ENCODE measurements at places on chromosomes 16 and 17. TPM values are rescaled to one million over a fixed set of nuclear protein-coding genes. Genes with fewer than 3 reads are reported as not detected.

Gene CD300LB
- not detected for total RNA-seq

Gene TP53TG3
- total RNA-seq, result 0.66 TPM

Gene ASGR1
- 1.0 TPM for total RNA-seq

Gene B4GALNT2
- total RNA-seq, result 0.44 TPM

Gene INPP5K
- 24.5 TPM for total RNA-seq

Gene KPNB1
- total RNA-seq, result 313 TPM

Gene FAM20A
- not detected for total RNA-seq

Gene ADGRG3
- total RNA-seq, result 0.52 TPM

Gene KRTAP4-5
- not detected for total RNA-seq

Gene C1QTNF8
- not detected for total RNA-seq

Gene HSD11B2
- total RNA-seq, result 2.4 TPM

Gene NKD1
- 0.15 TPM for total RNA-seq

Gene NPIPA7
- total RNA-seq, result 5.4 TPM

Gene KCNG4
- not detected for total RNA-seq

Gene DNAAF1
- total RNA-seq, result 0.35 TPM

Gene AXIN1
- total RNA-seq, result 33.5 TPM

Gene OSGIN1
- total RNA-seq, result 33.8 TPM

Gene ETV4
- 57.5 TPM for total RNA-seq

Gene DPEP3
- total RNA-seq, result not detected

Gene TMC5
- total RNA-seq, result 7.3 TPM

Gene TTLL6
- total RNA-seq, result 0.60 TPM

Gene TBC1D3L
- 10.4 TPM for total RNA-seq

Gene PRSS33
- not detected for total RNA-seq

Gene CCL15
- not detected for total RNA-seq

Gene PTX4
- total RNA-seq, result not detected

Gene CLEC18B
- total RNA-seq, result 0.35 TPM

Gene RASD1
- total RNA-seq, result 1.6 TPM

Gene GJC1
- total RNA-seq, result 29.1 TPM

Gene TMEM235
- total RNA-seq, result not detected

Gene TBC1D3K
- total RNA-seq, result not detected

Gene UMOD
- total RNA-seq, result not detected

Gene KLHL11
- 2.3 TPM for total RNA-seq

Gene MED9
- 21.0 TPM for total RNA-seq

Gene ZNF629
- 15.7 TPM for total RNA-seq

Gene PLEKHM1
- 23.6 TPM for total RNA-seq

Gene MOSMO
- total RNA-seq, result 14.0 TPM

Gene TEX14
- total RNA-seq, result 0.22 TPM

Gene SLC6A2
- total RNA-seq, result not detected

Gene PLK1
- 153 TPM for total RNA-seq

Gene DNAH3
- 0.33 TPM for total RNA-seq

Gene DCAKD
- 14.5 TPM for total RNA-seq

Gene CCL3
- not detected for total RNA-seq

Gene DCAF7
- 67.2 TPM for total RNA-seq

Gene CETP
- not detected for total RNA-seq

Gene NPW
- total RNA-seq, result 0.64 TPM

Gene MSLN
- total RNA-seq, result 3.1 TPM

Gene WNT9B
- total RNA-seq, result not detected

Gene COL1A1
- total RNA-seq, result 8.0 TPM

Gene KRT33B
- not detected for total RNA-seq
